ENCODE measurements at places on chromosomes 4 and X.

GRCh38 chr4:99649778-99650177 is 7.8 kb downstream of the C4orf54 start:
- DNase-seq = no peak

DNA sequence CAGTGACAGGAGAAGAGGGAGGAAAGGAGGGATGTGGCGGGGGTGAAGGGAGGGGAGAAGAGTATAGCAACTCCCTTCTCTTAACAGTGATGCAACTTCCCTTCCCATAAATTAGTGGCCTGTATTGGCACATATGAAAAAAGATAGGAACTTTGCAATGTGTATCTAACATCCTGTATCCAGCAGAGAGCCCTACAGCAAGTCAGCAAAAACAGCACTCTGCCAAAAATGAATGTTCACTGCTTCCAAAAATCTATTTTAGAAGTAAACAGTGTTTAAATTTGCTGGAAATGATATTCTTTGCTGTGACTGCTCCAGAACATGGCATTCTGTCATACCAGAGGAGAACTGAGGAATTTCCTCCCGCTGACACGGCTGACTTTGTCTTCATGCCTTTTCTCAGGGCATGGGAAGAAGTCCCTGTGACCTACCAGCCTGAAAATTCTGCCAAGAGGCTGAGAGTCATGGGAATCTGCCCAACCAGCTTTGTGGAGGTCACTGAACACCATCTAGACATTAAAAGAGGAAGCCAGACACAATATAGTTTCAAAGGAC is 343.4 kb upstream of the RASGEF1B start:
- no peak for DNase-seq

- peak; percentile 16 for DNase-seq
These were observed 50.1 kb downstream of the FBXW7 start for GRCh38 chr4:152485726-152486276.

- no peak for DNase-seq
These were observed 174.0 kb upstream of the TENT5D start for GRCh38 chrX:80246271-80246670.

DNA sequence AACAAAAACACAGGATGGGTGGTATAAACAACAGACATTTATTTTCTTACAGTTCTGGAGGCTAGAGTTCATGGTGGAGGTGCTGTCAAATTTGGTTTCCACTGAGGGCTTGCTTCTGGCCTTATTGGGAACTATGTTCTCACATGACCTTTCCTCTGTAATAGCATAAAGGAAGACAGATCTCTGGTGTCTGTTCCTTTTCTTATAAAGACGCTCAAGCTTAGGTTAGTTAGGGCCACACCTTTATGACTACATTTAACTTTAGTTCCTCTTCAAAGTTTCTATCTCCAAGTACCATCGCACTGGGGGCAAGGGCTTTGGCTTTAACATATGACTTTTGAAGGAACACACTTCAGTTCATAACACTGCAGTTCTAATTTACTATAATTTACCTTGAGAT is 543.8 kb upstream of the CPEB2 start:
- DNase-seq = no peak
